ENCODE measurements at places on chromosomes 2 and 18.

DNA sequence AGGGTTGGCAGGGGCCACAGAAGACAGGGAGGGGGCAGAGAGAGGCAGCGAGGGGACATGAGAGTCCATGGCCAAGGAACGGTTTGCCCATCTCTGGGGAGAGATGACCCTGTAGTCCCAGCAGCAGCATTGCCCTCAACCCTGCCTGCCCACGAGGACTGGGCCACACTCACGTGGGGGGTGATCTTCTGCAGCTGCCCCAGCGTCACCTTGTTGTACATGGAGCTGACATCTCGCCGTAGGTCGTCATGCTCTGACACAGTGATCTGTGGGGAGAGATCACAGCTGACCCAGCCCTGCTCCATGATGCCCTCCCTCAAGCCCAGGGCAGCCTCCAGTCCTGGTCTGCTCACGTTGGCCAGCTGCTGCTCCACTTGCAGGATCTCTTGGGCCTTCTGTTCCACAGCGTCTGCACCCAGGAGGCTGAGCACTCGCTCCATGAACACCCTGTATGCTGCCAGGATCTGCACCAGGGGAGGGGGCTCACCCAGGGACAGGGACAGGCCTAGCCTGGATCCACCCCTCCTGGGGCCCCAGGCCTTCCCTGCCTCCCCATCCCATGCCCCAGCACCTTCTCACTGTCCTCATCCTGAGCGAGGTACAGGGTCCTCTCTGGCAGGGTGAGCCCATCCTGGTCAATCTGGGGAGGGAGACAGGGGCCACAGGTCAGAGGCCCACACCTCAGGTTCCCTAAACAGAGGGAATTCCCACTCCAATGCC lies 2.8 kb downstream of the ECEL1 start:
- DNase-seq: no peak

- no peak for DNase-seq
These were observed 70.9 kb downstream of the MTCL1 start for GRCh38 chr18:8776013-8776943.

GRCh38 chr2:166365803-166366420 lies 9.8 kb downstream of the SCN9A start:
- DNase-seq: no peak

DNA sequence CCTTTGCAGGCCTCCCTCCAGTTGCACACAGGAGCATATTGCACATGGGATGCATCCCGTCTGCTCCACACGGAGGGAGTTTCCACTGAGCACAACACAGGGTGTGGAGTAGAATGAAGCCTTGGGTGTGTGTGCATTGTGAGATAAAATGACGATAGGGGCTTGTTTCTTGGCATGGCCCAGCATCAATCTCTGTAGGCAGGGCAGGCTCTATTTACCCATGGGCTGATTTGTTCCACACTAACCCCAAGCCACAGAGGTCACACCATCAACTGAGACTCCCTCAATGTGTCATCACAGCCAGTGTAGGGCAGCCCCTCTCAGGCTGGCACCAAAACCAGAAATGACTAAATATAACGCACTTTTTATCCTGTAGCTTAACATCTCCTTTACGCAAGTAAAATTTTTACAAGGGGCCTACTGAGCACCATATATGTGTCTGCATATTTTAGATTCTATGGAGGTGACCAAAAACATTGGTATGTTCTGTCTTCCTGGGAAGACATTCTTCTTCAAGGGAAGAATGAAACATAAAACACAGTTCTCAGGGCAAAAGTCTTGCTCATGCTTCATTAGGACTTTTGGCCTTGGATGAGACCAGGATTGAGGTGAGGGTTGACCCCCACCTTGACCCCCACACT lies 2.7 kb upstream of the GKN1 start:
- DNase-seq: peak; percentile 20

- DNase-seq: no peak
These were observed 77.0 kb downstream of the EDAR start for GRCh38 chr2:108911807-108912628.

- no peak for DNase-seq
These were observed 131.5 kb downstream of the ATP9B start for GRCh38 chr18:79200546-79201268.

DNA sequence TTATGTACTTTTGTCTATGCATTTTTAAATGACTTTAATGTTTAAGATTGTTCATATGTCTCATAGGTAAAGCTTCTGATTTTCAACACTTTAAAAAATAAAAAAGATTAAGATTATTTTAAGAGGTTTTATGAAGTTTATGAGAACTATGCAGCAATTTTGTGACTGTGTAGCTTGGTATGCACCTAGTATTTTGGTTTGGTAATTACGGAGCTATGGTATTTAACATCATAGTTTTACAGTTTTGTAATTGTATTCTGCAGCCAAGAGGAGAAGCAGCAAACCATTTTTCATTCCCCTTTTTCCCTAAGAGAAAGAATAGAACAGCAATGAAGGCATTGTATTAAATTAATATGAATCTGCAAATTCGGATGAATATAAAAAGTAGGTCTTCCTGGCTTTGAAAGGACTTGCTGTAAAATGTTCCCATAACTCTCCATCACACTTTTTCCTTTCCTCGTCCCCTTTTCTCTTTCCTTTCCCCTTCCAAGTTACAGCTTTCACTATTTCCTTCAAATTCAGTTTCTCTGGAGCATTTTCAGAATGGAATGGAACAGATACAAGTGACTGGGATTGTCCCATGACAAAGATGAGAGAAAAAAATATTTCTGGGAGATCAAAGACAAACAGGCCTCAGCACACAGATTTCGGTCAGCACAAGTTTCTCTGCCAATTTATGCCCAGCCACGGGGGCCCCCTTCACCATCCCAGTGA lies 26.1 kb upstream of the PIEZO2 start:
- no peak for DNase-seq

- peak; percentile 70 for DNase-seq
These were observed 80.7 kb upstream of the MEX3C start for GRCh38 chr18:51278045-51278649.

- DNase-seq: no peak
These were observed 118.3 kb upstream of the KLHL14 start for GRCh38 chr18:32891130-32891529.

DNA sequence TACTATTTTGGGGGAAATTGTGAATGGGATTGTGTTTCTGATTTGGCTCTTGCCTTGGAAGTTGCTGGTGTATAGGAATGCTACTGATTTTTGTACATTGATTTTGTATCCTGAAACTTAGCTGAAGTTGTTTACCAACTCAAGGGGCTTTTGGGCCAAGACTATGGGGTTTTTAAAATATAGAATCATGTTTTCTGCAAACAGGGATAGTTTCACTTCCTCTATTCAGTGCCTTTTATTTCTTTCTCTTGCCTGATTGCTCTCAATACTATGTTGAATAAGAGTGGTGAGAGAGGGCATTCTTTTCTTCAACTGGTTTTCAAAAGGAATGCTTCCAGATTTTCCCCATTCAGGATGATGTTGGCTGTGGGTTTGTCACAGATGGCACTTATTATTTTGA lies 1383.8 kb upstream of the ACVR2A start:
- no peak for DNase-seq

GRCh38 chr2:133393895-133394294 lies 174.4 kb downstream of the NCKAP5 start:
- DNase-seq: no peak

DNA sequence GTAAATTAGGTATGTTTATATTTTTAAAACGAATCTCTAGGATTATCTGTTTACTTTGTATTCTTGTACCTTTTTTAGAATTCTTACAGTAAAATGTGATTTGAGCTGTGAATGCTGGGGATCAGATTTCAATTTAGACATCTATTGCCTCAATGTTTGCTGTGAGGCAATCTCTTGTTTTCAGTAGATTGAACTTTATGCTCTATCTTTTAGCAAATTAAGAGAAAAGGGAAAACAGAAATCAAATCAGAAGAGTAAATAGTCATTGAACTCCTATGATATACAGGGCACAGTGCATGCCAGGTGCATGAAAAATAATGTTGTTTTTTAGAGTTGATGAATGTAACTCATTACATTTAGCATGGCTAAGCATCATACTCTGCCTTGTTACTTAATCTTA lies 39.5 kb downstream of the ZC3H6 start:
- no peak for DNase-seq

GRCh38 chr2:206982360-206982955 lies 43.1 kb downstream of the CPO start:
- DNase-seq: no peak

GRCh38 chr2:65794994-65795393 lies 362.6 kb upstream of the SPRED2 start:
- no peak for DNase-seq

GRCh38 chr2:28355521-28356094 lies 37.0 kb upstream of the FOSL2 start:
- DNase-seq: no peak

- no peak for DNase-seq
These were observed 189.6 kb downstream of the HAUS1 start for GRCh38 chr18:46293742-46294181.

- no peak for DNase-seq
These were observed 27.9 kb downstream of the MSH6 start for GRCh38 chr2:47810850-47811249.

- no peak for DNase-seq
These were observed 16.5 kb upstream of the SLC20A1 start for GRCh38 chr2:112629224-112629623.

DNA sequence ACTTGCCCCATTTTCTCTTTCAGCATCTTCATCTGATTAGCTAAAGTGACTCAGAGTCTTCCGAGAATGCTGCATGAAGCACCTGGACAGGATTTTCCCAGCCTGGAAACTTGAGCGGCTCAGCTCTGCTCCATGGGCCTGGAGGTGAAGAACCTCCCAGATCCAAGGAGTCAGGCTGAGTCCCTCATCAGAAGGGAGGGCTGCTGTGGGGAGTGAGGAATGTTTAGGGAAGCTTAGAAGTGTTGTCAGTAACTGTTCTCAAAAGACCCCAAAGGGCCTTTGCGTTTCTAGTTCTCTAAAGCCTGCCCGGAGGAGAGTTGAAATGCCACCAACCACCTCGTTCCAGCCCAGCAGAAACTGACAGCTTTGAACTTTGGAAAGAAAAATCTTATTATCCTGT lies 157.1 kb downstream of the CLIP4 start:
- no peak for DNase-seq

GRCh38 chr2:206981739-206982340 lies 42.5 kb downstream of the CPO start:
- DNase-seq: peak; percentile 38

- DNase-seq: no peak
These were observed 616.6 kb upstream of the FSHR start for GRCh38 chr2:49770919-49771318.

DNA sequence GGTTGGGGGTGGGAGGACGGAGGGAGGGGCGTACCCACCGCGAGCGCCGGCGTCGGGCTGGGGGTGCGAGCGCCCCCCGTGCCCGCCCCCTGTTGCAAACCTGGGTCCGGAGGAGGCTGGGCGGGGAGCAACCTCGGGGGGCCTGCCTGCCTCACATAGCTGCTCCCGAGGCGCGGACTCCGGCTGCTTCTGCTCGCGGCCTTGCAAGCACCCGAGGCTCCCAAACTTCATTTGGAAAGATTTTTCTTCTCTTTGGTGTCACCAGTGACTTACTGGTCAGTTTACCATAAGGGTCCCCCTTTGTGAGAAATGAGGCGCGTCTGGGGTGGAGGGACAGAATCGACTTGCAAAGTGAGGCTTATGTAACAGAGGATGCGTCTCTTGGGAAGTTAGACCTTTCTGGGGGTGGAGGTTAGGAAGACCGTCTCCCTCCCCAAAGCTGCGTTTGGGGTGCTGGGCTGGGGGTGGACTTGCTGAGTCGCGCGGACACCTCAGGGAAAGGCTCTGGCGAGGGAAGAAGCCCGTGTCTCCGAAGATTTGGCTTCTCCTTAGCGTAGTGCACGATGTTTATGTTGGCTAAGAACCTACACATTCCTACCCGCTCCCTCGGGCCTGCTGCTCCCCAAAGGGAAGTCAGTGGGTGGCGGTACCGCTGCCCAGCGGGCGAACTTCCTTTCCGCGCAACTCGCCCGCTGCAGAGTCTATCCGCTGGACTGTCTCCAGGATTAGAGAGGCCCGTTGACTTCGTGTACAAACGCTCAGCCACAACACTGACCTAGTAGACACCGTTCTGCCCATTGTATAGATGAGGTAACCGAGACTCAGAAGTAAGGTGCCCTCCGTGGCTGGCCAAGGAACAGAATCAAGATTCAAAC lies 559 bp downstream of the TMEM37 start:
- no peak for DNase-seq

DNA sequence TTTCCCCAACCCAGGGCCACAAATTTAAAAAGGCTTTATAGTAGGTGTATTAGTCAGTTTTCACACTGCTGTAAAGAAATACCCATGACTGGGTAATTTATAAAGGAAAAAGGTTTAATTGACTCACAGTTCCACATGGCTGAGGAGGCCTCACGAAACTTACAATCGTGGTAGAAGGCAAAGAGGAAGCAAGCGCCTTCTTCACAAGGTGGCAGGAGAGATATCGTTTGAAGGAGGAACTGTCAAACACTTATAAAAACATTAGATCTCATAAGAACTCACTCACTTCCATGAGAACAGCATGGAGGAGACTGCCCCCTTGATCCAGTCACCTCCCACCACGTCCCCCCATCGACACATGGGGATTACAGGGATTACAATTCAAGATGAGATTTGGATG lies 70.4 kb downstream of the FECH start:
- DNase-seq: no peak
